Cerebellar nuclear complex (tissue), 1 donor: ENCODE measurements at places on chromosomes 4 and X.

GRCh38 chr4:7786040-7786439, 153.6 kb downstream of the AFAP1 start:
- no peak for DNase-seq

GRCh38 chr4:37827802-37828321, 1.4 kb downstream of the PGM2 start:
- DNase-seq, result no peak

- no peak for DNase-seq
Measured at GRCh38 chr4:166903408-166903807, 330.9 kb downstream of the SPOCK3 start.

GRCh38 chr4:159655547-159655946, 552.7 kb downstream of the RAPGEF2 start:
- no peak for DNase-seq

- DNase-seq, result no peak
Measured at GRCh38 chr4:154364066-154364845, 127.3 kb downstream of the DCHS2 start.

- DNase-seq, result no peak
Measured at GRCh38 chr4:74188912-74189311, 31.0 kb downstream of the MTHFD2L start.

DNA sequence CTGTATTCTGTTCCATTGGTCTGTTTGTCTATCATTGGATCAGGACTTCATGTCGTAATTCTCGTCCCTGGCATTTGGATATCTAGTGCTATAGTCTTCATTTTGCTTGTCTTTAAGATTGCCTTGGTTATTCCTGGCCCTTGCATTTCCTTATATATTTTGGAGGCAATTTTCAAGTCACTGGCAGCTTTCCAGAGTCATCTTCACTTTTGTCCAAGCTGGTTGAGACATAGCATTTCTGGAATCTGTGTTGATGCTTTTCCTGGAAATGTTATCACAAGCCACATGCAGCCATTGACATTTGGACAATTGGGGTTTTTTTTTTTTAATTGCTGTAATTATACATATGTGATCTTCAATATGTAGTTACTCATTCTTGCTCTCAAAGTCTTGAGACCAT, 45.2 kb upstream of the HGFAC start:
- no peak for DNase-seq

- no peak for DNase-seq
Measured at GRCh38 chr4:181566490-181566889, 676.7 kb upstream of the TENM3 start.

GRCh38 chr4:177802162-177802561, 359.9 kb upstream of the AGA start:
- no peak for DNase-seq

GRCh38 chr4:132955146-132955545, 193.9 kb upstream of the PCDH10 start:
- no peak for DNase-seq

GRCh38 chr4:78809928-78810835, 34.0 kb downstream of the BMP2K start:
- DNase-seq, result no peak

DNA sequence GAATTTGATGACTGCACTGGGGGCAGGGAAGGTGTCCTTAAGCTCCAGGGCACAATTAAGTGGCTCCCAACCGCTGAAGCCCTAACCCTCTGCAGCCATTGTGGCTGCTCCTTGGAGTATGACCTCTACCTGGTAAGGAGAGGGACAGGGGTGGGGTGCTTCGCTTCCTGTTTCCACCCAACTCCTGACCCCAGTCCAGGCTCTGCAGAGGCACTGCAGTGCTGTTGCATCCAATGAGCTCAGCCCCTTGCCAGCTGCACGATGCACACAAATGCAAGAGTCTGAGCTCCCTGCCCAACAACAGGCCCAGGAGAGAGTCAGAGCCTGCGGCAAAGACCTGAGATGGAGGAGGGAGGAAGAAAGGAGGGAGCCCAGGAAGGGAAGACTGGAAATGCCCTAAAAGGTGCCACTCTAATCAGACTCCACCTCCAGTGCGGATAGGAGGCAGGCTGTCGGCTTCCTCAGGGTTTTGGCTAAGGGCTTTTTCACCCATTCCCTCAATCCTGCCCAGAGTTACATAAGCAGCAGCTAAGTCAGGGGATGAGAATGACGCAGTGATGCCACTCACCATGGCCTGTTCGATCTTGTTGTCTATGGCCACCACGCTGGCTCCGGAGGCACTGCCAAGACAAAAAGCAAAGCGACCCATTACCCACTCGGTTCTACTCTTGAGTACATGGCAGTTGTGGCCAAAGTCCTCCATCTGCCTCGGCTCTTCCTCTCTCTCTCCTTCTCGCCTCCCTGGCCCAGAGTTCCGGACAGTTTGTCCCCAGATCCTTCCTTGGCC, 60.1 kb downstream of the TSC22D3 start:
- DNase-seq, result no peak

- DNase-seq, result no peak
Measured at GRCh38 chrX:122868631-122869030, 315.4 kb upstream of the GRIA3 start.

- DNase-seq, result no peak
Measured at GRCh38 chr4:15983610-15984009, 20.6 kb upstream of the FGFBP2 start.

DNA sequence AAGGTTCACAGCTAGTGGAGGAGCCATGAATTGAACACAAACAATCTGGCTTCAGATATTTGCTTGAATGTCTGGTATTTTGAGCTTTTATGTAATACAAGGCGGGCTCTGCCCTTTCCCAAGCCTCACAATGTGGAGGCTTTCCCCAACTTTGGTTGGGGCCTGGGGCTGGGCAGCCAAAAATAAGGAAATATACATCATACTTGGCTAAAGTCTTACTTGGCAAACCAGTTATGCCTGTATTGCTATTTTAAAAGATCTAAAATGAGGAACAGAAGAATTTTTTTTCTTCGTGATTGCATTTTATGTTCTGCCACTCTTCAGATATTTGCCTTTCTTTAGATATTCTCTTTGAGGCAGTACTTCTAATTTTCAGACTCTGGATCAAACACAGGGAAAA, 26.1 kb downstream of the ARFIP1 start:
- no peak for DNase-seq

GRCh38 chr4:70187216-70187615, 8.3 kb upstream of the ODAM start:
- no peak for DNase-seq

DNA sequence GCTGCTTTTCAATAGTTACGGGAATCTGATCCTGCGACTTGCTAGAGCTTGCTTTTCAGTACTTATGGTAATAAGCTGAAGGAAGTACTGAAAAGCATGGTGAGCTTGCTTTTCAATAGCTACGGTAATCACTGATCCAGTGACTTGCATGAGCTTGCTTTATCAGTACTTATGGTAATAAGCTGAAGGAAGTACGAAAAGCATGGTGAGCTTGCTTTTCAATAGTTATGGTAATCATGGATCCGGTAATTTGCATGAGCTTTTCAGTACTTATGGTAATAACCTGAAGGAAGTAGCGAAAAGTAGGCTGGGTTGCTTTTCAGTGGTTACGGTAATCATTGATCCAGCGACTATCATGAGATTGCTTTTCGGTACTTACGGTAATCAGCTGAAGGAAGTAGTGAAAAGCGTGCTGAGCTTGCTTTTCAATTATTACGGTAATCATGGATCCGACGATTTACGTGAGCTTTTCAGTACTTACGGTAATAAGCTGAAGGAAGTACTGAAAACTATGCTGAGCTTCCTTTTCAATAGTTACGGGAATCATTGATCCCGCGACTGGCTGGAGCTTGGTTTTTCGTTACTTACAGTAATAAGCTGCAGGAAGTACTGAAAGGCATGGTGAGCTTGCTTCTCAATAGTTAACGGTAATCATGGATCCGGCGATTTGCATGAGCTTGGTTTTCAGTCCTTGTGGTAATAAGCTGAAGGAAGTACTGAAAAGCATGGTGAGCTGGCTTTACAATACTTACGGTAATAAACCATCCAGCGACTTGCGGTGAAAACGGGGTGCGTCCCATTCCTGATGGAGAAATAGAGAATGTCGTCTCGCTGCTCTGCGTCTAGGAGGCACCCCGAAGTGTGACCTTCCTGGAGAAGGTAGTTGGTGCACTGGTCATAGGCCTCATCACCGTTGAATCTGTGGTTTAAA, 6.5 kb downstream of the CRLF2 start:
- no peak for DNase-seq

DNA sequence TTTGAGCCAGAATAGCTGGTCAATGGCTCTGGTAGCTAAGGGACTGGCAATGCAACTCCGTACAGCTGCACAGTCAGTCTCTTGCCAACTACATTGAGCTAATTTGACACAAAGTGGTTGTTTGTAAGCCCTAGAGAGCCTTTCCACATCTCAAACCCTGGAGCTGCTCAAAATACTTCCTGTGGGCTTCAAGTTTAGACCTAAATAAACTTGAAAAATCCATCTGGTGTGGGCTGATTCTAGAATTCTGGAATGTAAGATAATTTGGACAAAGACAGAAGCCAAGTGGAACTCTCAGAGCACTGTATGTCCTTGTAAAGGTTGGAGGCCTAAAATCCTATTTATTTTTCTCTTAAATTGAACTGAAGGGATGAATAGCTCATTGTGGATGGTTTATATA, 380.8 kb downstream of the SPRY1 start:
- no peak for DNase-seq

- DNase-seq, result no peak
Measured at GRCh38 chr4:127400731-127401346, 231.9 kb upstream of the INTU start.

DNA sequence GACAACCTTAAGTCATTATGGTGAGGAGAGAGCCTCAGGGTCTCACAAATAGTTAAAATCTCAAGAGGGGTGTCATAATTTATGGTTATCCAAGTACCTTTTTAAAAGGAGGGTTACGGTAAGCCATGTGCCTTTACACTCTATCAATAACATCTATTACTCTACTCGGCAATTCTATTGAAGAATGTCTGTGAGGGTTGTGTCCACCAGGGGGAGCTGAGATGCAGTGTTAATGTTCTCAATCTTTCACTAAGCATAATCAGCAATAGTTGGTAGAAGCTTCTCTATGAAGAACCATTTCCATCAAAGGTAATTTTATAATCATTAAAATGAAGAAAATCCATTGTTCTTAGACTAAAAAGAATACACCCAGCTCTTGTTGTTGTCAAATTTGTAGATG, 457.4 kb downstream of the CENPC start:
- DNase-seq, result no peak

DNA sequence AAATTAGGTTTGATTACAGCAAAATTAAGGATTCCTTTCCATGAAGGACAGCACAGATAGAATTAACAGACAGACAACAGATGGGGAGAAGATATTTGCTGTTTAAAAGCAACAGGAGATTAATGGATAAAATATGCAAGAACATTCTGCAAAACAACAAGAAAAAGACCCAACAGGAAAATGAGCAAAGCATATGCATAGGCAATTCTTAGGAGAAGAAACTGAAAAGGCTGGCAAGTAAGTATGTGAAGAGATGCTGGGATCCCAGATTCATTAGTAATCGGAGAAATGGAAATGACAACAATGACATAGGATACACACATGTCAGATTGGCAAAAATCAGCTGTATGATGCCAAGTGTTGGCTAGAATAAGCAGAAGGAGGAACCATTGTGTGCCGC, 27.5 kb upstream of the HMGB3 start:
- no peak for DNase-seq

GRCh38 chr4:35164063-35164462, 1080.3 kb downstream of the ARAP2 start:
- no peak for DNase-seq

GRCh38 chrX:102745857-102746584, 25.5 kb downstream of the GPRASP3 start:
- DNase-seq, result no peak

- no peak for DNase-seq
Measured at GRCh38 chr4:76803522-76803921, 94.4 kb downstream of the SOWAHB start.

GRCh38 chr4:102586644-102587021, 85.5 kb downstream of the NFKB1 start:
- DNase-seq, result no peak

GRCh38 chr4:20616848-20617247, 83.4 kb upstream of the PACRGL start:
- no peak for DNase-seq

GRCh38 chr4:128782076-128782715, 27.3 kb upstream of the JADE1 start:
- DNase-seq, result no peak

DNA sequence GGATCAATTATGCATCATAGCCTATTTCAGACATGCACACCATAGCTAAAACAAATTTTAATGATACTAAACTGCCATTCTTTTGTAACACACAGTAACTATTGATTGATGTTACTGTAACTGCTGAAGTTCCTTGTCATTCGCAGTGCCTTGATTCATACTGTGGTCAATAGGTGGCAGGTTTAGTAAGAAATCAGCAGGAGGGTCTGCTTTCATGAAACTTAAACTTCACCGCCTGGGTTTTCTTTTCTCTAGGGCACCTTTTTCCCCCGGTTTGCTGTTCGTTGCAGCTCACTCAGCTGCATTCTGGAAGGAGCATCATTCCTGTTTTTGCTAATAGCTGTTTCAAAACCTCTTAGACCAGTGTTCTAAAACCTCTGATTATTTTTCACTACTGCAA, 88.1 kb downstream of the RPA4 start:
- no peak for DNase-seq

GRCh38 chrX:47169726-47170515, 23.7 kb upstream of the UBA1 start:
- DNase-seq, result no peak

DNA sequence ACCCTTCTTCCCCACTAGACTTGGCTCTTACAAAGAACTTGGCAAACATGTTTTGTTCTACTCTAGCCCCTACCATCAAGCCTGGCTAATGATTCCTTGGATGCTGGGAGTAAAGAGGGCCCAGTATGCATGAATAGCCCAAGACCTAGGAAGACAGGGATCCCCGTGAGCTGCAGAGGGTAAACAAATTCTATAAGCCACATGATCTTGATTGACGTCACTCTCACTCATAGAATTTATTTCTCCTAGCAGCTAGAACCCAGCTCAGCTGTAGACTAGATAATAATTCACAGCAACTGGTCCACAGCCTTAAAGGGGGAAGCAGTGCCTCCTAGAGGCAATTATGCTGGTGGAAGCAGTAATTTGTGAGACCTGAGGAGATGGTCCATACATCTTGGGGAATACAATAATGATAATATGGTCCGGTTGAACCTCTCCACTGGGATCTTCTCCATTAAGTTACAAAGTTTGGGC, 16.1 kb upstream of the USO1 start:
- no peak for DNase-seq

DNA sequence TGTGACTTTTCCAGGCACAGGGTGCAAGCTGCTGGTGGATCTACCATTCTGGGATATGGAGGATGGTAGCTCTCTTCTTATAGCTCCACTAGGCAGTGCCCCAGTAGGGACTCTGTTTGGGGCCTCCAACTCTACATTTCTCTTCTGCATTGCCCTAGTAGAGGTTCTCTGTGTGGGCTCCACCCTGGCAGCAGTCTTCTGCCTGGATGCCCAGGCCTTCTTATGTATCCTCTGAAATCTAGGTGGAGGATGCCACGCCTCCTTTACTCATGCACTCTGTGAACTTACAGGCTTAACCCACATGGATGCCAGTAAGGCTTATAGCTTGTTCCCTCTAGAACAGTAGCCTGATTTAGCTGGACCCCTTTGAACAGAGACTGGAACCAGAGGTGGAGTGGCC, 20.9 kb upstream of the EREG start:
- DNase-seq, result no peak

- no peak for DNase-seq
Measured at GRCh38 chrX:136344320-136344719, 43.6 kb downstream of the ADGRG4 start.
